ENCODE measurements at places on chromosomes 6 and 20.
A peak's percentile ranks its signal among the peaks of the same experiment; 100 is the strongest.

- peak; percentile 72 for DNase-seq
Measured at GRCh38 chr20:32535953-32536823, 48.9 kb downstream of the NOL4L start.

GRCh38 chr6:131451321-131452144 is 121.5 kb upstream of the ARG1 start:
- DNase-seq, result no peak

GRCh38 chr6:40713002-40713719 is 126.0 kb upstream of the LRFN2 start:
- no peak for DNase-seq

DNA sequence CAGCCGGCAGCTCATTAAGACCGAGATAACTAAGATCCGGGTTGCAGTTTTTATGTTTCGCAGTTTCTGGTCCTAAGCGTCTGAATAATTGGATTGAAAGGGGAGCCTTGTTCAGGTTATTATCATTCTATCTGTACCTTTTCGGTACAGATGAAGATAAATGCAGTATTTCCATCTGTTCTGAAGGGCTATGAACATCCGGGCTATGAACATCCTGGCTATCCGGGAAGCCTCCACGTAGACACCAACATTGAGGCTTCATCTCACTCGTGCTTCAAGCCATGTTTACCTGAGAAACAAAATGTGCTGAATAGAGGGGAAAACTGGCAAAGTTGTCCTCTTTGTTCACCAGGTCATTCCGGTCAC is 399 bp upstream of the REPS1 start:
- DNase-seq, result peak; percentile 86

- no peak for DNase-seq
Measured at GRCh38 chr20:4972506-4973251, 28.6 kb downstream of the SLC23A2 start.

- no peak for DNase-seq
Measured at GRCh38 chr6:137717074-137718073, 149.7 kb upstream of the TNFAIP3 start.

GRCh38 chr6:52976149-52976548 is 18.9 kb downstream of the GSTA4 start:
- DNase-seq, result no peak

GRCh38 chr6:28871335-28872156 is 52.2 kb downstream of the TRIM27 start:
- no peak for DNase-seq

- DNase-seq, result no peak
Measured at GRCh38 chr6:158086504-158087223, 81.4 kb downstream of the SERAC1 start.

GRCh38 chr20:44730441-44730840 is 15.2 kb upstream of the KCNK15 start:
- DNase-seq, result no peak

DNA sequence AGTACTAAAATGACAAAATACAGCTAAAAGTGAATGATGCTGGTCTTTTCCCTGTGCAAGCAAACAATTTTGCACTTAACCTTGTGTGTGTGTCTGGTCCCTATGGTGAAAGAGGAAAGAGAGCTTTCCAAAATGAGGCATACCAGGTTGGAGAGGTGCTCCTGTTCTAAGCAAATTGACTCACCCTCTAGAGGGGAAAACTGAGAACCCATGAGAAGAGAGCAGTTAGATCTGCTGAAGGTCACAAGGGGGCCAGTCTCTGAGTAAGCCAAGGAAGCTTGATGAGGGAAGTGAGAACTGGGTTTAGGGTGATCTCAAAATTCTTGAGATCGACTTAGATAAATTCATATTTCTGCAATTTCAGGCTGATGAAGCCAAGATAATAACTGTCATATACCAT is 157.5 kb upstream of the TBX18 start:
- no peak for DNase-seq

DNA sequence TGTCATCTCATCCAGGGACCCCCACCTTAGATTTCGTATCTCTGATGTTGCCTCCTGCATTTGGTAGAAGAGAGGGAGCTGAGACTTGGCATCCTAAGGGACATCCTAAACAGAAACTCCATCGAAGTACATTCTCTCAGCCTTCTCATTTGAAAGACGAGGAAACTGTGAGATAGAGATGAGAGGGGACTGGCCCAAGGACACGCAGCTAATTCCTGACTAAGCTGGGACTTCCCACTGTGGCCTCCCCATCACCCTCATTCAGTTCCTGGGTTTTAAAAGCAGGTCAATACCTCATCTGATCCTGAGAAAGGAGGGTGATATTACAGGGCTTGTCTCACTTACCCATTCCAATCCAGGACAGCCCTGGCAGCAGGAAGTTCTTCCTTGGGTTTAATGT is 855 bp upstream of the WFDC5 start:
- no peak for DNase-seq

- no peak for DNase-seq
Measured at GRCh38 chr6:3260772-3261517, 2.2 kb downstream of the PSMG4 start.

DNA sequence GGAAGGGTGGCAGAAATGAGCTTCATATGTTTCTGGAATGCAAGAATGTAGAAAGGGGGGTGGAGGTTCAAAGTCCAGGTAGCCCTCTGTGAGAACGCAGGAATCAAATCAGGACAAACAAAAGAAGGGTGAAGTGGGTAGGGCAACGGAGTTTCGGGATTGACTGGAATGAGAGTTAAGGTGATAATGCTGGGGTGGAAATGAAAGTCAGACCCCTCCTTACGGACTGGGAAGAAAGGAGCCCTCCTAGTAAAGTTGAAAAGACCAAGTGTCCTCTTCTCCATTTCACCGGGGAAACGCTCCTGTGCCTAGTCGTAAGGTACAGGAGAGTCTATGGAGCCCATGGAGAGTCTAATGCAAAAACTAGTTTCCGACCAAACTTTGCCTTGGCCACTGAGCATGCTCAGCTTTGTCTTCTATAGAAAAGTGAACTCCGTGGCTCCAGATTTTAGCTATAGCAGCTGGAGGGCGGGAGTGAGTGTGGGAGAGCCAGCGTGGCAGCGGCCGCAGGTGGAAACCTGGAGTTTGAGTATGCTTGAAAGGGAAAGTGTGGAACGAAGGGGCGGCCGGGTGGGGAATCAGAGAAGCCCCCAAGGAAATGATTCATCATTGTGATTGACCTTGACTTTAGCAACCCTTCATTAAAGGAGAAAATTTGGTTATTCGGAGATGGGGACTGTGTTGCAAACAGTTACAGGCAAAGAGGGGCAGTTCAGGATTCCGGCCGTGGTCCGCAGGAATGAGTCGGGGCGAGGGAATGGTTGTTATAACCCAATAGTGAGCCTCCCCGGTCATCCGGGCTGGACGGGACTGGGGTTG is 1.3 kb upstream of the LRRC1 start:
- peak; percentile 55 for DNase-seq

GRCh38 chr6:125357515-125358256 is 55.9 kb upstream of the HDDC2 start:
- DNase-seq, result peak; percentile 27

All from SHP77 treated with DMSO at 0.1 percent for 48 hours (cell line).